ENCODE measurements at places on chromosomes 1 and 21.
A peak's percentile ranks its signal among the peaks of the same experiment; 100 is the strongest.

DNA sequence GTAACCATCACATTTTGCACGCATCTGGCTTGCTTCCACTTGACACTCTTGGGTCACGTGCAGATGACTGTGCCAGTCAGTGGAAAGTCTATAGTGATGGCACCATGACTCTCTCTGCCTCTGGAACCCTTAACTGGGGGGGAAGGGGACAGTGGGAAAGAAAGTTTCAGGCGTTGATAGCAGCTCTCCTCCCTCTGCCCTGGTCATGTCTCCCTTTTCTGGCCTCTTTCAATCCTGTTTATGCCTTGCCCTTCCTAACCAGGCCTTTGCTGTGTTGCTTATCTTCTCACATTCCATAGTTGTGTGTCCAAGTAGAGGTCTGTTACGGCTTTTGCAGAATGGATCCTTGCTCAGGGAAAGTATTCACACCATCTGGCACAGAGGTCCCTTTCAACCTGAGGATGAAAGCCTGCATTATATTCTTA lies 93.5 kb downstream of the NRDC start:
- DNase-seq, result no peak

DNA sequence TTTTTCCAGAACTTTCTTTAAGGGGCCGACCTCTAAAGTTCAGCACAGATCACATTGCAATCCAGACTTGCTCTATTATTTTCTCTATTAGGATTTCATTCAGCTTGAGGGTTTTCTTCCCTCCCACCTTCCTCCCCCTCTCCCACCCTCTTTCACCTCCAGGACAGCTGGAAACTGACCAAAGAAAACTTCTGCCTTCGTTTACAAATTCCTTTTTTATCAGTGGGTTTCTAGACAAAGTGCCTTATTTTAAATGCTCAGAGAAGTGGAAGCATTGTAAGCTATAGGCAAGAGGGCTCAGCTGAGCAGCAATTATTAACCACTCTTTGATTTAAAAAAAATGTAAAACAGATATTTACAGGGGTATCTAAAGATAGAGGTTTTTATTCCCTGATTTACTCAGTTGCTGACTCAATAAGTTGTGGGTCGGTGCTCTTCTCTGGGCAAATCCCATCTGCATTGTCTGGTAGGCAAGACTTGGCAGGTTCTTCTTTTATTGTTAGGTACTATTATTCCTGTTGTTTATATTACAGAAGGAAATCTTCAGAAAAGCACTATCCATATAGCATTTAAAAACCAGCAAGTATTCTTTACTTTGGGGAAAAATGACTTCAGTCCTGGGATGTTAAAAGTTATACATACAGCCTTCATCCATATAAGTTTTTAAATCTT lies 277.0 kb upstream of the C1orf105 start:
- peak; percentile 90 for DNase-seq

- no peak for DNase-seq
Measured at GRCh38 chr1:19096036-19096833, 113.8 kb downstream of the UBR4 start.

DNA sequence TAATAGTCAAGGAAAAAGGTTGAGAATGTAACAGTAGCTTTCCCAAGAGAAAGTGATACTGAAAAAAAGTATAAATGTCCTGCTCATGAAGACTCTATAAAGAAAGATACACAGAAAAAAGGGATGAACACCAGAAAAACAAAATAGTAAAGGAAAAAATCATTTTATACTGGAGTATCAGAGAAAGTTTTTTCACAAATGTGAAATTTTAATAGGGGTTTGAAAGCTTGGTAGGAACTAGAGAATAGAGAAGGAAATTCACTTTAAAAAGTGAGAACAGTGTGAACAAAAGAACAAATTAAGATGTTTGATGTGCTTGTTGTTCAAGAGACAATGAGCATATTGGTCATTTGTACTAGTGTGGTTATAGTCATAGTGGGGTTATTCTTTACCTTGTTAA lies 25.6 kb downstream of the UCHL5 start:
- no peak for DNase-seq

DNA sequence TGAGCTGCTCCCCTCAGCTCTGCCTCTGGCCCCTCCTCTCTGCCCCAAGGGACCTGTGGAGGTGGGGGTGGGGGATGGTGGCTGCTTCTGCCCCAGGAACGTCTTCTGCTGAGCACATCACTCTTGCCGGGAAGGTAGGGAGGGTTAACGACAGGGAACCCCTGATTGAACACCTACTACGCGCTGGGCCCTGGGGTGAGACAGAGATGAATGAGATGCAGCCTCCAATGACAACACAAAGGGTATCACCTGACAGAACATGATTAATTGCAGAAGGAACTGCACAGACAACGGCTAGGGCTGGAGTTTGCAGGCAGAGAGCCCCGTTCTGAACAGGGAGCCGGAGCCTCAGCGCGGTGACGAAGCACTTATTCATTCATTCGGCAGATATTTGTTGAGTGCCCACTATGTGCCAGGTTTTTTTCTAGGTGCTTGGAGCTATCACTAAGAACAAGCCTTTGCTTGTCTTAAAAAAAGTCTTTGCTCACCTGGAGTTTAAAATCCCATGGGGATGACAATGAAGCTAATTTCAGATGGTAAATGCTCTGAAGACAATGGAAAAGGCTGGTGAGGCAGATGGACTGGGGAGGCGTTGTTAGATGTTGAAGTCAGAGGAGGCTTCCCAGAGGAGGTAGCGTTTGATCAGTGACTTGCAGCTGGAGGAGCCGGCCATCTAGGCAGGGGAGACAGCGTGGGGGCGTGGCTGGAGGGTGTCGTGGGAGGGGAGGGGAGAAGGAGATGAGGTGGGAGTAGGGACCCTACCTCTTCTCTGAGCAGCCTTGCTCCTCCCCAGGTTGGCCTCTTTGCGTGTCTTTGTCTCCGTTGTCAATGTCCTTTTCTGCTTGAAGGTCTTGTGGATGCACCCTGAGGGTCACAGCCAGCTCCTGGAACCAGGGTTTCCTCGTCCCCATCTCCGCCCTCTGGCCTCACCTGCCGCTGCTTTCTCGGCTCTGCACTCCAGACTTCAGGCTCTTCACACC lies 103.1 kb upstream of the CSF3R start:
- DNase-seq, result no peak

- DNase-seq, result peak; percentile 52
Measured at GRCh38 chr21:42467140-42467983, 28.7 kb downstream of the RSPH1 start.

DNA sequence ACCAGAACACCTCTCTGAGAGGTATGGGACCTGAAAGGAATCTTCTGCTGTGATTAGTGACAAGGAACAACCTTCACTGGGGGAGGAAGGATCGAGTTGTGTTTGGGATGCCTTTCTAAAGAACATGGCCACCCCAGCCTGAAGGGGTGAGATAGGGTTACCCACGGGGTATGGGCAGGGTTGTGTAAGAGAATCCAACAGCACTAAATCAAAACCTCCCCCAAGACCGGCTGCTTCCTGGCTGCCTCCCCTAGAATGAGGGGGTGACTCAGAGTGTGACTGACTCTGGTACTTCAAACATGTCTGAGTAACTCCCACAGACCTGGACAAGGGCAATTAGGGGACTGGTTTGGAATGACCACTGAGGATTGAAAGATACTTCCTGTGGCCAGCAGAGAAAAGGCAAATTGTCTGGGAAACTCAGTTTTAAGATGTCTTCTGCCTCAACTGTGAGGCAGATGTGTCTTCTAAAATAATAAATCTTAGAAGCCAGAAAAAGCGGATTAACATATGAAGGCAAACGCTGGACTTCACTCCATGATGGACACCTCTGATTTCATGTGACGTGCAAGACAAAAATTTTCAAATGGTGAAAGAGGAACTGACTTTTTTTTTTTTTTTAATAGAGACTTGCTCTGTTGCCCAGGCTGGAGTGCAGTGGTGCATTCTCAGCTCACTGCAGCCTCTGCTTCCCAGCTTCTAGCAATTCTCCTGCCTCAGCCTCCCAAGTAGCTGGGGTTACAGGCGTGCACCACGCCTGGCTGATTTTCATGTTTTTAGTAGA lies 6.7 kb upstream of the PTPN14 start:
- peak; percentile 97 for DNase-seq

DNA sequence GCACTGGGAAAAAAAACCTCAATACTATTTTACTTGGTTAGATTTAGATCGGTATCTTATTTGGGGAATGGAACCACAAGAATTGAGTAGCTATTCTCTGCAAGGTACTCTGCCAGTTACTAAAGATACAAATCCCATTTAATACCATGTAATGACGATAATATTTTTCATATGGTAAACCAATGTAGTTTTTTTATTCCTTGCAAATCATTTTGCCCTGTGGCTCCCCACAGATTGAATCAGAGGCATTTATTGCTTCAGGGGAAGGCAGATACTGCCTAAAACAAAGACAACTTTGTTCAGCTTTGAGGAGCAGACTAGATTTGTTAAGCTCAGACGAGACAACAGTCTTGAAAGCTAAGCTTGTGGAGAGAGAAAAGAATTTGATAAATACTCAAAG lies 226.7 kb upstream of the RUNX1 start:
- no peak for DNase-seq

- peak; percentile 65 for DNase-seq
Measured at GRCh38 chr1:201721082-201722049, 107.6 kb upstream of the IPO9 start.

DNA sequence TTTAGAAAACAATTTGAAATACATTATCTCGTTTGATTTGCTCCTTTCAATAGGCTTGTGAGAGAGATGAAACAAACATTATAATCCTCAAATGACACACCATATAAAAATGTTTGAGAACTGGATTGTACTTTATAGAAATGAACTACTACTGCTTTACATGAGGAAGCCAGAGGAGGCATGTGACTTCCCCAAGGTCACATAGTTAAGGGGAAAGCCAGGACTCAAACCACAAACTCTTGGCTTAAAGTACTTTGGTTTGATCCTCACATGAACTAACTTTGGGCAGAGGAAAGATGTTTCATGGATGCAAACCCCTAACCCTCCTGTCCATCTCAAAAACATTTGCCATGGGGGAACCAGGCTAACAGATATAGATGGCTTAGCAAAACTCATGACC lies 4.7 kb downstream of the ARHGEF11 start:
- peak; percentile 82 for DNase-seq

GRCh38 chr1:202101184-202101583 lies 21.5 kb upstream of the GPR37L1 start:
- no peak for DNase-seq

DNA sequence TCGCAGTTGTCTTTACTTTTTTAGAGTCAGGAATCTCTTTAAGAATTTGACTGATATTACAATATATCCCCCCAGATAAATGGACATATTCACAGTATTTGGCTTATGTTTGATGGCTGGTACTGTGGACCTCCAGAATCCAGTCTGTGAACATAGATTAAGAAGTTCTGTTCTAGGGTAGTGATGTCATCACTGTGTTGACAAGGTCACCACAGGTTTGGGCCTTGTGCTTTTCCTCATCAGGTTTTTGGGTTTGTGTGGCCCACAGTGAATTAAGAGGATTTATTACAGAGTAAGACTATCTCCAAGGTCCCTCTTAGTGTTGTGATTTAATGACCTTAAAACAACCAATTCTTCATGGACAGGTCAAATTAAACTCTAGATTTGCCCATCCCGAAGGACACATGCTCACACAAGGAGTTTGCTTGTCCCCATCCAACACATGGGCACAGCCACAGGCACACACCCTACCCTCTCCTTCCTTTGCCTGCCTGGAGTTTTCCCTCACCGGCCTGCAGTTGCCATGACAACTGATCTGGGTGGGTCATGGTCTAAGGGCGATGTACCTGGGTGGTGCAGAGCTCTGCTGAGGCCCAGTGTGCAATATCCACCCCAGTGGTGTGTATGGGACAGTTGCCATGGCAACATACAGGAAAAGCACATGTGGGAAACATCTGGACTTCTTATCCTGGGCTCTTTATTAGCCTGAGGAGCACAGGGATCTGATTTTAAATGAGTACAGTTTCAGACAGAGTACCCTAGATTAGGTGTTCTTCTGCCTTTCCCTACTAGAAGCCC lies 98.6 kb downstream of the NAV1 start:
- DNase-seq, result no peak

DNA sequence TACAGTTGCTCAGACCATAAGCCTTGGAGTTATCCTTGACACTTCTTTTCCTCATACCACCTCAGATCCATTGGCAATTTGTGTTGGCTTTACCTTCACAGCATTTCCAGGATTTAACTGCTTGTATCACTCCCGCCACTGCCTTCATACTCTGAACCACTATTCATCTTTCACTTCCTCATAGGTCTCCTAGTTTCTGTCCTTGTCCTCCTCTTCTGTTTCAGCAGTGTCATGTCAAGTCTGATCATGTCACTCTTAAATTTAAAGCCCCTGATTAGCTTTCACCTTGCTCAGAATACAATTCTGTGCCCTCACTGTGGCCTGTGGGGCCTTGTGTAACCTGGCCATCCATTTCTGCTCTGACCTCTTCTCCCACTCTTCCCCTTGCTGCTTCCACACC lies 34.7 kb upstream of the C1orf115 start:
- DNase-seq, result no peak

- no peak for DNase-seq
Measured at GRCh38 chr1:64865105-64865757, 101.1 kb downstream of the JAK1 start.

DNA sequence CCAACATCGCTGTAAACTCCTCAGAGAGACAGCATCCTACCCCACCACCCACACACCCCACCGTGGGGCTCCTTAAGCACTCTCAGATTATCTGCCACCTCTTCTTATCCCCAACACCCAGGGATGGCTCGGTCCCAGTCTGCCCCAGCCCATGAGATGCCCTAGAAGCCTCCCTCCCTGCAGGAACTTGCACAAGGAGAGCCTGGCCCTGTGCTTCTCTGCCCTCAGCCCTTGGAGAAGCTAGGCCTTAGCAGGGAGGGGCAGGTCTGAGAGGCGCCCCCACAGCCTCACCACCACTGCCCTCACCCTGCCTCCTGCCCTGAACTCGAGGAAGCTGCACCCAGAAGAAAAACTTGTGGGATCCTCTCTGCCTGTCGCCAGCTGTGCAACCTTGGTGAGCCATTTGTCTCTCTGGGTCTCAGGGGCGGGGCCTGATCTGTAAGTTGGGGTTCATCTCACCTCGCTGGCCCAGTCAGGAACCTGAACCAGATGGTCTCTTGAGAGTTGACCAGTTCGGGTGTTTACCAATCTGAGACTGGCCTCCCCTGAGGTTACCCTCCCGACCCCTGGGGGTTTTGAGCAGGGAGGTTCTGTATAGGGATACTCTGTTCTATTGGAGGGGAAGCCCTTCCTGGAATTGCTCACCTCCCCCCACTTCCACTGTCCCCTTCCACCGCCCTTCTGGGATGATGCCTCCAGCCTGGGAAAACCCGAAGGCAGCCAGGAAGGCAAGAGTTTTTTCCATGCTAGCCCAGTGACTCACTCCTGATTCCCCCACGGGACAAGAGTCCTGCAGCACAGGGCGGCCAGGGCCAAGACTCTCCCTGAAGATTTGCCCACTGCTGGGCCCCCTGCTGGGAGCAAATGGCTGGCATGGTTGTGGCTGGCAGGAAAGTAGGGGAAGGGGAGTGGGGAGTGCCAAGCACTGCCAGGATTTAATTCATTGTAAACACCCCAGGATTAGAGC lies at the start of gene S100A3:
Gene S100A3 (minus strand): TSS at position 537 of the 967 bp plus-strand sequence. CDS start 773 bp downstream, outside the sequence.
- peak; percentile 84 for DNase-seq
